GM18507 (cell line): ENCODE measurements at places on chromosomes 4 and X.

DNA sequence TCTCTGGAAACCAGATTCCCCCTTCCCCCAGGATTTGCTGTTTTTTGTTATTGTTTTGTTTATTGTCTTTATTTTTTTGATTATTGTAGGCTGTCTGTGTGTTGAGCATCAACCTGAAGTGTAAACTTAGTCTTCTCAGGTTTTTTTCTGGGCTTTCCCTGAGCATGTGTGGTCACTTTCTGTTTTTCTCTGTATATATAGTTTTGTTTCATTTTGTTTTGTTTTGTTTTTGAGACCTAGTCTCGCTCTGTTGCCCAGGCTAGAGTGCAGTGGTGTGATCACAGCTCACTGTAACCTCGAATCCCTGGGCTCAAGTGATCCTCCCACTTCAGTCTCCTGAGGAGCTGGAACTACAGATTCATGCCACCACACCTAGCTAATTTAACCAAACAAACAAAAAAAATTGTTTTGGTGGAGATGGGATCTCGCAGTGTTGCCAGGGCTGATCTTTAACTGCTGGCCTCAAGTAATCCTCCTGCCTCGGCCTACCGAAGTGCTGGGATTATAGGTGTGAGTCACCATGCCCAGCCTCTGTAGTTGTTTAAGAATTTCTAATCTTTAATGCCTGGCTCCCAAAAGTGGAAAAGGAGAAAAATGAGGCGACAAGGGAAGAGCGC is 9.1 kb downstream of the IL13RA1 start:
- no peak for DNase-seq

GRCh38 chr4:184280591-184281071 is 63.0 kb upstream of the ENPP6 start:
- no peak for DNase-seq

DNA sequence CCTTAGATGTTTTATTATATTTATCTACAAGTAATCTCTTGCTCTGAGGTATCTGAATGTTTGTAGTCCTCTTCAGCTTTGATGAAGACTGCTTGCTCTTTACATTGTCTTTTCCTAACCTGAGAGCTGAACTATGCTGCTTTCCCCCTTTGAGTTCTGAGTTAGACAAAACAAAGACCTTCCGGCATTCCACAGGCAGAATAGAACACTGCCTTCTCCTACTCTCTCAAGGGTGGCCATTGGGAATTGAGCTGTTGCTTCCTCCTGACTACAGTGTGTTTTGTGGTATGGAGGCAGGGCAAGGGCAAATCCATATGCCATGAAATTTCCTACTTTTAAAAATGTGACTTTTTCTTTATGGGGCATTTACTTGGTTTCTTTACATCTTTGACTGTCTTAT is 841.0 kb downstream of the FAM133A start:
- no peak for DNase-seq

GRCh38 chr4:9943761-9944160 is 77.5 kb downstream of the SLC2A9 start:
- no peak for DNase-seq
